ENCODE measurements at places on chromosomes 1 and 21.

DNA sequence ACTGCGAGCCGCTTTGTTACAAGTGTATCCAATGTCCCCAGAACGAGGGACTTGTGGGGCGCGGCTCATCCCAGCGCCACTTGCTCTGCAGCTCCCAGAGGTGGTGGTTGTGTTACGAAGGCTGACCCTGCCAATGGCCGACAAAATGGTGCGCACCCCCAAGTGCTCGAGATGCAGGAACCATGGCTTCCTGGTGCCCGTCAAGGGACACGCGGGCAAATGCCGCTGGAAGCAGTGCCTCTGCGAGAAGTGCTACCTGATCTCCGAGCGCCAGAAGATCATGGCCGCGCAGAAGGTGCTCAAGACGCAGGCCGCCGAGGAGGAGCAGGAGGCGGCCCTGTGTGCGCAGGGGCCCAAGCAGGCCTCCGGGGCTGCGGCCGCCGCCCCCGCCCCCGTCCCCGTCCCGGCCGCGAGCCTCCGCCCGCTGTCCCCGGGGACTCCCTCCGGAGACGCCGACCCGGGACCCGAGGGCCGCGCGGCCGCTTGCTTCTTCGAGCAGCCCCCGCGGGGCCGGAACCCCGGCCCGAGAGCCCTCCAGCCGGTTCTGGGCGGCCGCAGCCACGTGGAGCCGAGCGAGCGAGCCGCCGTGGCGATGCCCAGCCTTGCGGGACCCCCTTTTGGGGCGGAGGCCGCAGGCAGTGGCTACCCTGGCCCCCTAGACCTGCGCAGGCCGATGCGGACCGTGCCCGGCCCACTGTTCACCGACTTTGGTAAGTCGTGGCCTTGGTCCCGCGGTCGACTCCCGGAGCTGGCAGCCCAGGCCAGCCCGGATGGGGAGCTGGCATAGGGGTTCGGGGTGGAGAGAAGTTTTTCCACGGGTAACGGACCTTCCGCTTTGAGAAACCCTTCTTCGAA is at the start of gene DMRTB1:
Gene DMRTB1 (plus strand): TSS at position 79 of the 855 bp plus-strand sequence. CDS start 55 bp downstream, at position 134.
- no peak for DNase-seq

- no peak for DNase-seq
Measured at GRCh38 chr1:53089478-53090226, 27.6 kb downstream of the PODN start.

DNA sequence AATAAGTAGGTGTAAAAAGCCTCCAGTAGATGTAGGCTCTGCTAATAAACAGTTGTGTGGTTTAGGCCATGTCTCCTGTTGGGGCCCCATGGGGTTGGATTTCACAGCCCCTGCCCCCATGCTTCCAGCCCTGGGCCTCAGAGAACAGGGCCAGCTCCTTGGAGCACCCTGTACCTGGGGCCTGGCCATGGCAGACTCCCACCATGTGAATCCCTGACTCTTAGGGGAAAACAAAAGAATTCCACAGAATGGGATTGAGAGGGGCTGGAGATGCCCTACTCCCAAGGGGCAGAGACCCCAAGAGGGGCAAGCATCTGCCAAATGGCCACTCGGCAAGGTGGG is 11.5 kb downstream of the LRP8 start:
- DNase-seq: no peak

DNA sequence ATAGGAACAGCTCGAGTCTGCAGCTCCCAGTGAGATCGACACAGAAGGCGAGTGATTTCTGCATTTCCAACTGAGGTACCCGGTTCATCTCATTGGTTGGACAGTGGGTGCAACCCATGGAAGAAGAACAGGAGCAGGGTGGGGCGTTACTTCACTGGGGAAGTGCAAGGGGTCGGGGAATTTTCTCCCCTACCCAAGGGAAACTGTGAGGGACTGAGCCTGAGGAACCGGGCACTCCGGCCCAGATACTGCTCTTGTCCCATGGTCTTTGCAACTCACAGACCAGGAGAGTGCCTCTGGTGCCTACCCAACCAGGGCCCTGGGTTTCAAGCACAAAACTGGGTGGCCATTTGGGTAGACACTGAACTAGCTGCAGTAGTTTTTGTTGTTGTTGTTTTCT is 307.1 kb downstream of the AMY1C start:
- DNase-seq: no peak

DNA sequence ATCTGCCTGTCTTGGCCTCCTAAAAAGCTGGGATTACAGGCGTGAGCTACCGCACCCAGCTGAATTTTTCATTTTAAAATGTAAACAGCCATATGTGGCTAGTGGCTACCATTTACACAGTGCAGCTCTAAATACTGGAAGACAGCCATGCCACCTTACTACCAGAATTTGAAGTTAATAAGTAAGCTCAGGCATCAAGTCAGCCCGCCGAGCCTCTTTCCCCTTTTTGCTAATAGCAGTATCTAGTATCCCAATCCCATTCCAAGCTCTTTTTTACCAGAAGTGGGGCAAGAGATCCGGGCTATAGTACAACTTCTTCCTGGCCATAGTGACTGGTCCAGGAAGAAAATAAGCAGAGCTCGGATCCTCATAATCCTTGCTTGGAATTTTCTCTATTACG is 15.1 kb downstream of the TAF13 start:
- DNase-seq: no peak

GRCh38 chr21:41832596-41833496 is 46.3 kb downstream of the PRDM15 start:
- DNase-seq: no peak

DNA sequence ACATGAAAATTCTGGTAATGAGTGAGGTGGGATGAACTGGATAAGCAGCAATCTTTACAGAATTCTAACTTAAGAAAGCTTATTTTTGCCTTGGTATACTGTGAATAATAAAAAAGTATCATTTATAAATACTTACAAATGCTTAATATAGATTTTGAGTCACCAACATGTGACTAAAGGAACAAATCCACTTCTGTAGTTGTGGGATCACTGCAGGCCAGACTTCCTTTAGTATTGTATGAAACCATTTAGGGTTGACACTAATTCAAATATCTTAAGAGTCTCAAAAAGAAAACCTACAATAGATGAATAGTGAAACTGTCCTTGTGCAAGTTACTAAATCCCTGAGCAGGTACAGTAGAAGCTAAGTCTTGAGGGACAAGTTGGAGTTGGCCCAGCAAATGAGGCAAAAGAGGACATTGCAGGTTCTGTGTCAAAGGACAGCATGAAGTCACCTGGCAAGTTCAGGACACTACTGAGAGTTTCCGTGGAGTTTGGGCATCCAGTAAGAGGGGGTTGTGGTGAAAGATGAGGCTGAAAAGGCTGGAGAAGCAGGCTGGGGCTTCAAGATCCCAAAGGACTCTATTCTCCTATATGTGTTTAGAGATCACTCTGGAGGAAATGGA is 5.9 kb upstream of the THEM4 start:
- peak; percentile 35 for DNase-seq

DNA sequence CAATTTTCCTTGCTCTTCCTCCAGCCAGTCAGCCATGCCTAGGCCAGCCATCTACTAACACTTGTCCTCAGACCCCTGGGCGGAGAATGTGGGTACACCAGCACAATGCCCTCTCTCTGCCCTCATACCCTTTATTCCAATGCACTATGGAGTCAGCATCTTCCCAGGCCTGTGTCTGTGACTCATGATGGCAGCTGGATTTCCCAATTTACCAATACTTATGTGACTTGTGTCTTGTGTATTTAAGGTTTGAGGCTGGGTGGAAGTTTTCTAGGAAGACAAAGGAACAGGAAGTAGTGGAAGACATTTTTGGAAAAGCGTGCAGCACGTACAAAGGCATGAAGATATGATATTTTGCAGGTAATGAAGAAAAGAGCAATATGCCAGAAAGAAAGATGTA is 114.3 kb downstream of the NMNAT2 start:
- no peak for DNase-seq

GRCh38 chr1:163296504-163297263 is 25.1 kb upstream of the NUF2 start:
- DNase-seq: no peak

DNA sequence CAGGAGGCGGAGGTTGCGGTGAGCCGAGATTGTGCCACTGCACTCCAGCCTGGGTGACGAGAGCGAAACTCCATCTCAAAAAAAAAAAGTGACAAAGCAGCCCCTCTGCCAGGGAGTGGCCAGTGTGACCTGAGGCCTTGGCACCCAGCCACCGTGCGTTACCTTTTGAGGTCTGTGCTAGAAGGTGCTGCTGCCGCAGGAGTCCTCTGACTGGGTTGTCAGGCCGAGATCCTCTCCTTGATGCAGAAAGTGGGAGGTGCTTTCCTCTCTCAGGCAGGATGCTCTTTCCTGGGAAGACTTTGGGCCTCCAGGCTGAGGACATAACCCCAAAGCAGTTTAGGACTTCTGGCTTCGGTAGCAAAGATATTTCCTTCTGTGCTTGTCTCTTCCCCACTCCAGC is 280.5 kb upstream of the VAMP3 start:
- no peak for DNase-seq

DNA sequence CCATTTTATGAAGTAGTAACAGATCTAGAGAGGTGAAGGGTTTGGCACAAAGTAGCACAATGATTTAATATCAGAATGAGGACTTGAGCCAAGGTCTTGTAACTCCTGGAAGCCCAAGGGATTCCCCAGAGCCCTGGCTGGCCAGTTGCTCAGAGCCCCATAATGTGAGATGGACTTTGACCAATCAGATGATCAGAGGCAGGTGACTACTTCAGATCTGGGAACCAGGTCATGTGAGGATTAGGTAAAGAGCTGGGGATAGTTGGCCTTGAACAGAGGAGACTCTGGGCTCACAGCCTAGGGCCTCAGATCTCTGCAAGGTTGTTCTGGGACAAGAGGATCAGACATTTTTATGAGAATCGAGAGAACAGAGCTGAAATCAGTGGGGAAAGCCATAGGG is 18.9 kb downstream of the SHISAL2A start:
- no peak for DNase-seq

DNA sequence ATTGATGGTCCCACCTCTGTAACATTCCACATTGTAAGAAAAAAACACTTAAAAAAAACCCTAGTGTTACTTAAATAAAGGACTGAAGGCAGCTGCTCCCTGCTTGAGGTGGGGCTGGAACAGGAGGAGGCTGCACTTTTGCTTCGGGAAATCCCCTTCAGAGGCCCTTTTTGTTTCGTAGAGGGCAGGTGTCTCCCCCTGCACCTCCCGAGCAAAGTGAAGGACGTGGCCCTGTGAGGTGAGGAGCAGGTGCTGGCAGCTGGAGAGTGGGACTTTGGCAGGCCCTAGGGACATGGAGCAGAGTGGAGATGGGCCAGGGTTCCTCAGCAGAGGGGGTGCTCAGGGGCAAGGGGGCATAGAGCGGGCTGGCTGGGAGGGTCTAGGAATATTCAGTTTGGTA is 33.4 kb upstream of the WNT4 start:
- no peak for DNase-seq

DNA sequence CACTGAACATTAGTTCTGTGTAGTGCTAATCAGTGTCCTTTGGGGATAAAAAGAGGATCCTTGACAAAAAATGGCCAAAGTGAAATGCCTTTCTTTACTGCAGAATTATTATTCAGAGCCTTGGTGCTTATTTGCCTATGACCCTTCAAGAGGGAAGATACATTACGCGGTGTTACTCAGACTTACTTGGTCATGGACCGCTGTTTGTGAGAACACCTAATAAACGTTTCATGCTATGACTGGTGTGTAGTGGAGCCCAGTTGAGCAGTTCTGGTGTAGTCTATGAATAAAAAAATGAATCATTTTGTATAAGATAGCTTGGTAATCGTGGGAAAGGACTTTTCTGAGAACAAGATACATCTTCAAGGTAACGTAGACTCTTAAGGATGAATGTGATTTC is 8.3 kb downstream of the NFYC start:
- DNase-seq: no peak

DNA sequence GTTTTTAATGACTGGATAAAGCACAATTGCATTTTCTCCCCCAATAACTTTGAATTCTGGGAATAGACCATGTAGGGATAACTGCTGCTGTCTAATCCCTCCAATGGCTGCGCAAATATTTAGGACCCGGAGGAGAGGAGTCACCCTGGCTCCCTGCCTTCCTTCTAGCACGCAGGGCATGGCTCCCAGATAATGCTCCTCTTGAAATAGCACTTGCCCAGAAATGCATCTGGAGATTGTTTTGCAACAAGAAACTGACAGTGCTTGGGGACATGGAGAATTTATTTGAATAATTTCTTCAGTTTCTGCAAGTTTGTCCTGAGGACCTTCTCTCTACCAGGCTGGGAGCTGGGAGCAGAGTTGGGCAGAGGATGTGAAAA is 83.5 kb downstream of the MAN1C1 start:
- peak; percentile 74 for DNase-seq

DNA sequence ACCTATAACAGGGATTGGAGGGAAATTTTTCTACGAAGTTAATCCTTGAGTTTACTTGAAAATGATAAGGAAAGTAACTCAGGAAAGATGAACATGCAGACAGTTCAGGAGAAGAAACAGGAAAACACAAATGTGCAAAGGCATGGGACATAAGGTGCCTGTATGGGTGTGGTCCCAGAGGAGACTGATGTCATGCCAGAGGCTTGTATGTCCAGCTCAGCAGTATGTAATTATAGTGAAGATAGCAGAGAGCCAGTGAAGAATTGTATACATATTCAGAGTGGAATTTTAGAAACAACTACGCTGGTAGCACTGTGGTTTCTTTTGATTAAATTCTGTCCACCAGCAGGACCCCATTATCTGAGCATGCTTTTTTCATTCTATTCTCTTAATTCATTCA is 179.5 kb downstream of the LRRC7 start:
- no peak for DNase-seq

DNA sequence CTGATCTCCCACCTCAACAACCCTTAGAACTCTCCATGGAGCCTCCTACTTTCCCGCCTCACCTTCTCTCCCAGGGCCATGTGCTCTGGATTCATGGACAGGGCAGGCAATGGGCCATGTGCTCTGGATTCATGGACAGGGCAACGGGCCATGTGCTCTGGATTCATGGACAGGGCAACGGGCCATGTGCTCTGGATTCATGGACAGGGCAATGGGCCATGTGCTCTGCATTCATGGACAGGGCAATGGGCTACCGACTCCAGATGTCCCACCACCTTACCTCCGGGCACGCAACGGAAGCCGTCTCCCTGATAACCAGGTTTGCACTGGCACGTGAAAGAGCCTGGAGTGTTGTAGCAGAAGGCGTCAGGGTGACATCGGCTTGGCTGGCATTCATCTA is 53.2 kb downstream of the NID1 start:
- no peak for DNase-seq

GRCh38 chr1:8154621-8155052 is 128.5 kb upstream of the ERRFI1 start:
- no peak for DNase-seq

DNA sequence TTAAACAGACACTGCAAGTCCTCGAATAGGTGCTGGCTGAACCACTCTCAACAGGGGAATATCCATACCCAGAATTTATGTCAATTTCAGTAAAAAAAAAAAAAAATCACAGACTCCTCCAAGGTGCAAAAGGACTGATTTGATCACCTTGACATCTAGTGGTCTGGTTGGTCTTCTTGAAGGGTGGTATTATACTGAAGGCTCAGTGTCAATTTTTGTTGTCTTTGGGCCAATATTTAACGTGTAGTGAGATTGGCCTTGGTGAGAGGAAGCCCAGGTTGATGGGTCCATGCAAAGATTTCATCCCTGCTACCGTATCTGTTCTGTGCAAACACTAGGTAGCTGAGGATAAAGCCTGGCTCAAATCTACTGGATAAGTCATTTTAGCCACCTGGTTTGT is 4.0 kb upstream of the GBP5 start:
- no peak for DNase-seq
